Activated CD4-positive, CD25-positive, alpha-beta regulatory T cell treated with anti-CD3 and anti-CD28 coated beads, Interleukin-2, amount 50 U/mL, for 24 hours (primary cell): ENCODE measurements at places on chromosomes 3 and 15.

GRCh38 chr3:124318656-124319055 is 326.7 kb upstream of the ROPN1 start:
- ATAC-seq = no peak

DNA sequence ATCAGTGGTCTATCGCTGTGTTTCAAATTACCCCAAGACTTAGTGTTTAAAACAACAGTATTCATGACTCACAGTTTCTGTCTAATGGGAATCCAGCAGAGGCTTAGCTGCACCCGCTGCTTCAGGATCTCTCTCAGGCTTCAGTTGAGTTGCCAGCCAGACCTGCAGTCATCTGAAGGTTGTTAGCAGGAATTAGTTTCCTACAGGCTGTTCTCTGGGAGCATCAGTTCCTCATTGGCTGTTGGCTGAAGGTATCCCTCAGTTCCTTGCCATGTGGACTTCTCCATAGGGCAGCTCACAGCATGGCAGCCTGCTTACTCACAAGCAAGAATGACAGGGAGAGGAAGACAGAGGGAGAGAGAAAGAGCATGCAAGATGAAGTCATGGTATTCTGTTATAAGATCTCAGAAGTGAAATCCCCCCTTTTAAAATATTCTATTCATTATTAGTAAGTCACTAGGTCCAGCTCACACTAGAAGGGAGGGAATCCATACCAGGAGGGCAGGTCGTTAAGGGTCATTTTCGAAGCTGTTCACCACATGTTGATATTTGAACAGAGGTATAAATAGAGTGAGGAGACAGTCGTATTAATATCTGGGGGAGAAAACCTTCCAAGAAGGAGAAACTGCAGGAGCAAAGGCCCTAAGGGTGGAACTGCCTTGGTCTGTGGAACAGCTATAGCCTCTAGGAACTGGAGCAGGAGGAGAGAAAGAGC is 473.9 kb upstream of the PPP2R3A start:
- no peak for ATAC-seq

- no peak for ATAC-seq
Observed at GRCh38 chr3:102336130-102336529, 98.7 kb upstream of the ZPLD1 start.

GRCh38 chr3:136396916-136397315 is 146.8 kb downstream of the PCCB start:
- no peak for ATAC-seq

GRCh38 chr3:193851428-193851847 is 258.4 kb downstream of the OPA1 start:
- ATAC-seq = no peak

DNA sequence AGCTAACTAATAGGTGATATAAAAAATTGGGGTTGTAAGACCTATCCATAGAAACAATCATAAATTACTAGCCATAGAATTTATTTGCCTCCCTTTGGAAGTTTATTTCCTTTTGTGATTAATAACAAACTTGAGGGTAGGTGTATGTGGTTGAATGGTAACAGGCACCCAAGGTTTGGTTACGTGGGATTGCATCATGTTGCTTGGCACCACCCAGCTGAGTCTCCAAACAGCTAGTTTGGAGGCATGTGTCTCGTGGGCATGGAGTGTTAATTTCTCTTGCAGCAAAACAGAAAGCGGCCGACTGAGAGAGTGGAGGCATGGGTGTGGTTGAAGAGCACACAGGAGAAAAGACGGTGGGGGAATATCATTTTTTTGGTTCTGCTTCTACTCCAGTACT is 441.4 kb downstream of the CNTN4 start:
- ATAC-seq = no peak

DNA sequence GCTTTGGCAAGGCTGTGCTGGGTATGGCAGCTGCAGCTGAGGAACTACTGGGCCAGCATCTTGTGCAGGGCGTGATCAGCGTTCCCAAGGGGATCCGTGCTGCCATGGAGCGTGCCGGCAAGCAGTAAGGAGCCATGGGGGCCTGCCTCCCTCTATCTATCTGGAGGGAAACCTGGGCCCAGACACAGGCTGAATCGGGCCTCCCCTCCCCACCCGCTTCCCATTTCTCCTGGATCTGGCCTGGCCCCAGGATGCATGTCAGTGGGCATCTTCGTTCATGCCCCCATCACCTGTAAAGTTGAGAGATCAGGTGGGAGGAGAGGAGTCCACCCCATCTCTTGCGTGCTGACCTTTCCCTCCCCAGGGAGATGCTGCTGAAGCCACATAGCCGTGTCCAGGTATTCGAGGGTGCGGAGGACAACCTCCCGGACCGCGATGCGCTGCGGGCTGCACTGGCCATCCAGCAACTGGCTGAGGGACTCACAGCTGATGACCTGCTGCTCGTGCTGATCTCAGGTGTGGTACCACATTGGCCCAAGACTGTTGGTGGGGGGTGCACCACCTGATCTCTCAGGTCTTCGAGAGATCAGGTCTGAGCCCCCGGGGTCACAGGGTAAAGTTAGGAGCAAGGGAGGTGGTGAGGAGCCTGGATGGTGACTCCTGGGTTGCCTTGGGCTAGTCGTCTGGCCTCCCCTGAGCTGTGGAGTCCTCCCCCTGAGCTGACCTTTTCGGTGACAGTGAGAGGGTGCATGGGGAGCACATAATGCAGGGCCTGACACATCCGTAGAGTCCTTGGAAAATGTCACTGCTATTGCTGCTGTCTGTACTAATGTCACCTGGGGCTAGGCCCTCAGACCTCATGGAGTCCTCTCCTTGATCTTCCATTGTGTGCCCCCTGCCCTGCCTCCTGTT is 3.2 kb downstream of the GLYCTK start:
- ATAC-seq = no peak

- ATAC-seq = no peak
Observed at GRCh38 chr3:143302638-143303171, 183.1 kb downstream of the CHST2 start.

- no peak for ATAC-seq
Observed at GRCh38 chr3:195767792-195768191, 43.9 kb downstream of the MUC4 start.

GRCh38 chr15:66225656-66226274 is 27.8 kb downstream of the MEGF11 start:
- no peak for ATAC-seq

DNA sequence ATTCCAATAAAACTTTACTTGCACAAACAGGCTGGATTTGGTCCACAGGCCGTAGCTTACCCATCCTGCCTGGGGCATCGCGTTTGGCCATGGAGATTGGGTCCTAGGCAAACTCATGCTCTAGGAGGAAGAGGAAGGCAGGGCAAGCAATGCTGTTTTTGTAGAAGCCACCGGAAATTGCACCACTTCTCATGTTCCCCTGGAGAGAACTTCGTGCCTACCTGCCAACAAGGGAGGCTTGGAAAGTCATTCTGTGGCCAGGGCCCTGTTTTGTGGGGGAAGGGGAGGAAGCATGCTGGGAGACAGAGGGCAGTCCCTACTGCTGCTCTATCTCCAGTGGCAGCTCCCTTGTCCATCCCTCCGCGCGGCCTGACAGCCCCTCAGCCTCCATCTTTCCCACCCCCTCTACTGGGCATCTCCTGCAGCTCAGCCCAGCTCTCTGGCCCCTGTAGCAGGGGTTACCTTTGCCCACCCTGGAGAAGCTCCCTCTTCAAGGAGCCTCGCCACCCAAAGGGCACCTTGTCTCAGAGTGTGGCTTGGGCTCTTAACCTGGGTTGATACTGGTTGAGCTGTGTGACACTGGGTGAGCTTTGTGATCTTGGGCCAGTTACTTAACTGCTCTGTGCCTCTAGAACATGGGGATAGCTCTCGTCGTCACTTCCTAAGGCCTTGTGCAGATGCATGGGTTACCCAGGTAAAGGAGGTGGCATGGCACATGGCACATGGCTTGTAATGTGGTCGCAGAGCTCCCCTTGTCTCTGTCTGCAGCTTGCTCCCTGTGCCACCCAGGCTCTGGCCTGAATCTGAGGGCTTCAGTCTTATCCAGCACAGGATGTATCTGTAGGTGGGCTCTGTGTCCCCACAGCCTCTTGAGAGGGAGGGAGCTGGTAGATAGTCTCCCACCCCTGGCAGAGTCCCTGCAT is 6.1 kb downstream of the ABTB1 start:
- ATAC-seq = no peak

- ATAC-seq = no peak
Observed at GRCh38 chr3:37741644-37742043, 120.0 kb upstream of the CTDSPL start.

DNA sequence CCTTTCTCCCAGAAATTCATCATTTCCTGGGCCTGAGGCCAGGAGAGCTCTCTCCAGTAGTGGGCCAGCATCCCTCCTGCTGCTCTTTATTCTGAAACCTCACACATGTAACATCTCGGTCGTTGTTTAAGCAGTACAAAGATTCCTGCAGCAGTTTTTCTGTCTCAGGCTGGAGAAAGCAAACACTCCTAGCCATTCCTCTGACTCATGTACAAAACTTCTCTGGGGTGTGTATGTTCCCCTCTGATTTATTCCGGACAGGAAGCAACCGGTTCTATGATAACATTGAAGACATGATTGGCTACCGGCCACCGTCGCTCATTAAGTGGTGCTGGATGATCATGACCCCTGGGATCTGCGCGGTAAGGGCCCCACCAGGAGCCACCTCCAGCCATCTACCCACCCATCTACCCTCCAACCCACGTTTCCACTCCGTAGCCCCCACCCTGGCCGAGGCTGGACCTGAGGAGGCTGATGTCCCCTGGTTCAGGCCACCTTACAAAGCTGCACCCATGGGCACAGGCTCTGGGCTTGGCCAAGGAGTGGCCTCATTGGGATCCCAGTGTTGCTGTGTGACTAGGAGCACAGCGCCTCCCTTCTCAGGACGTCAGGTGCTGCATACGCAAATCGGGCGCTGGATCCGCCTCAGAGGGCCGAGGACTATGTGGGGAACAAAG is 58.6 kb upstream of the SLC6A1 start:
- no peak for ATAC-seq

GRCh38 chr3:34675383-34676120 is 877.1 kb downstream of the PDCD6IP start:
- ATAC-seq = no peak

GRCh38 chr3:125087768-125088391 is 32.1 kb upstream of the HEG1 start:
- ATAC-seq = no peak
